ENCODE measurements at places on chromosomes 7 and 10. TPM values are rescaled to one million over a fixed set of nuclear protein-coding genes. Genes with fewer than 3 reads are reported as not detected.

DNA sequence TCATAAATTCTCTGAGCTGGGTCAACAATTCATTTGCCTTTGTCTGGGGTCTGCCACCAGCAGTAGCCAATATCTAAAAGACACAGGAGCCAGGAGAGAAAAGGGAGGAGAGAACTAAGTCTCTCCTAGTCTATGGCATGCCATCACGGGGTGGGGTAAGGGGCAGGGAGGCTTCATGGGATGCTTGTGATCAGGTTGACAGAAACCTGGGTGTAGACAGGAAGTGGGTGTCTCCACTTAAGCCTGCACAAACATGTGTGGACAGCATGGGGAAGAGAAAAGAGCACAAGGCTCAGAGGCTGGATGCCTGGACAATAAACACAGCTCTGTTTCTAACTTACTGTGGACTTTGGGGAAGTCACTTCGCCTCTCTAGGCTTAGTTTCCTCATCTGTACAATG, 11.5 kb upstream of the C10orf53 start:
- peak; percentile 64 for DNase-seq

GRCh38 chr7:142870147-142870559, 15.3 kb downstream of the EPHB6 start:
- no peak for DNase-seq

Gene GTF2IRD1
- total RNA-seq, result 41.5 TPM

Gene SPDYE3
- total RNA-seq, result not detected

Gene OR2A12
- total RNA-seq, result not detected

GRCh38 chr10:100969187-100970075, at the start of gene SEMA4G:
Gene SEMA4G, plus strand, starts transcription at chr10:100969504. Its CDS starts 3,409 bp downstream, at chr10:100972913.
- DNase-seq, result peak; percentile 72

Measured in HT-29 (cell line).